ENCODE measurements at places on chromosomes 13 and 19. TPM values are rescaled to one million over a fixed set of nuclear protein-coding genes. Genes with fewer than 3 reads are reported as not detected.

The TLE6 gene
- total RNA-seq: 2.7 TPM

The PSG1 gene
- total RNA-seq: under 0.01 TPM

The KLF1 gene
- total RNA-seq: not detected

The CDX2 gene
- not detected for total RNA-seq

The ANO8 gene
- total RNA-seq: 6.8 TPM

The ZGLP1 gene
- 0.47 TPM for total RNA-seq

DNA sequence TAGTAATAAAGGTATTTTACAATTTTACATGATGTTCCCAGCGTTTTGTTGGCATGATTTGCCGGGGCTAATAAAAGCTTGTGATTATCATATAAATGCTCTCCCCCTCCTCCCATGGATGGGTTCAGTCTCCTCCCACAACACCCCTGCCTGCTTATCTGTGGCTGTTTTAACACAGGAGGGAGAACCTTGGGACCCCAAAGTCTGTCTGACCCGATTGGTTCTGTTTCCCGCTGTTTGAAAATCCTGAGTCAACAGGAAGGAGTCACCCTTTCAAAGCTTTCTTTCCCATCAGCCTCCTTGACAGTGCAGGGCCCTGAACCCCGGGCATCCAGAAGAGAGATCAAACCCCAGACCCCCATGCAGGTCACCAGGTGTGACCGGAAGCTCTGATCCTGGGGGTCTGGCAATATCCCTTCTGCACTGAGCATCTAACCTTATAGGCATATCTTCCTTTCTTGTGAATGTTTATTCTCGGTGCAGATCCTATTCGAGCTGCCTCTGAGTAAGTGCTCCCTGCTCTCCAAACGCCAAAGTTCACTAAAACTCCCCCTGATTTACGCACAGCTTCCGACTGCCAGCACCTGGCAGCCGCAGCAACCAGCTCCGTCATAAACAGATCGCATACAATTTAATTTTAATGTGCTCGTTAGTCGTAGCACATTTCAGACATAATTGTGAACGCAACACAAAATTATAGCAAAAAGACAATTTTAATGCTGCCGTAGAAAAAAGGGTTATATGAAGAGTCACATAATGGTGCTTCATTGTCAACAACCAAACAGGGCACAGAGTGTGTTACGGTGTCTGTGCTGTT, 74.8 kb downstream of the TSHZ3 start:
- no peak for DNase-seq

- DNase-seq: no peak
Measured at GRCh38 chr19:33350538-33351309, 22.8 kb upstream of the CEBPG start.

GRCh38 chr13:49357694-49358093, 86.2 kb downstream of the CAB39L start:
- DNase-seq: no peak

DNA sequence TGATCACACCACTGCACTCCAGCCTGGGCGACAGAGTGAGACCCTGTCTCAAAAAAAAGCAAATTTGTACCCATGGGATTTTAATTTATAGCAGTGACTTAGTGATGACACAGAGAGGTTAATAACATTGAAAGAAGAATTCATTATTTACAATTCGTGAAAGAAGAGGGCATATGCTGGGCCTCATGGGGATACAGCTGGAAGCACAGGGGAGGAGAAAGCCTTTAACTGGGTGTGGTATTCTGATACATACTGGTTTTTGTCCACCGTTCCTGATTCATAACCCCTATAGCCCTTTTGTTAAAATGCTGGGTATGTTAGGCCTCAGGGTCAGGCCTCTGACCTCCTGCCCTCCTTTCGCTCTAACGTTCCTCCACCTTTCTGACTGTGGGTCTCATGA, 10.9 kb downstream of the ZNF264 start:
- no peak for DNase-seq

DNA sequence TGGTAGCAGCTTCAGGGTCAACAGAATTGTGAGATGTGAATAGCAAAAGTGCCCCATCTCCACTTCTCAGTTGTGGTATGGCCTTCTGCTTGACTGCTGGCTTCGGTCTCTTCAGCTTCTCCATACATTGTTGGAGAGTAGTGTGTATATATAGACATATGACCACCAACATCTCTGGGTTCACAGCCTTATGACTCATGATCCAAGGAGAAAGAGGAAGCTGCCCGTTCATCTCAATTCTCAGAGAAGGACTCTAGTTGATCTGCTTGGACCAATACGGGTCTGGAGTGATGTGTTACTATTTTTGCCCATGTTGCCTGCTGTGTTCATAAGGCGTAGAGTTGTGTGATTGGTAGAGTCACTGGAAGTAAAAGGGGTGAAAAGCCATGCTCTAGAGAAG, 3.6 kb upstream of the COMMD6 start:
- DNase-seq: no peak

- no peak for DNase-seq
Measured at GRCh38 chr13:46202188-46202795, 9.4 kb upstream of the LRRC63 start.

DNA sequence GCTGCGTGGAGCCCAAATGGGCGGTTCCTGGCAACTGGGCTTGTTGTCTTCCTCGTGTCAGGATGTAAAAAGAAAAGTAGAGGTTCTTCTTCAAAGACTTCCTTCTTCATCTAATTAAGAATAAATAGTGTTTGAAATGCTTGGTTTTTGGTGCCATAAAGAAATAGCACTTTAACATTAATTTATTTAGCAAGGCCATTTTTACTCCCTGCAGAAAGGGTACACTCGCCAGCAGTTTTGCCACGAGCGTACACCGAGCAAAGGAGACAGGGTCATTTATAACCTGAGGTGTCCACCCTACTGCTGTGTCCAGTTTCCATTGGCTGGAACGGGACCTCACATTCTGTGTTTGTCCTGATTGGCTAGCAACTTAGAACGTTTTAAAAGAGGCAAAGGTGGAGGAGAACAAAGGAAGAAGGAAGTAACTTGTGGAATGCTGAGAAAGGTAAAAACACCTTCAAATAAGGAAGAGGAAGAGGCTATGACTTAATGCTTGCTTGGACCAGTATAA, 21.8 kb upstream of the OR10H1 start:
- no peak for DNase-seq

DNA sequence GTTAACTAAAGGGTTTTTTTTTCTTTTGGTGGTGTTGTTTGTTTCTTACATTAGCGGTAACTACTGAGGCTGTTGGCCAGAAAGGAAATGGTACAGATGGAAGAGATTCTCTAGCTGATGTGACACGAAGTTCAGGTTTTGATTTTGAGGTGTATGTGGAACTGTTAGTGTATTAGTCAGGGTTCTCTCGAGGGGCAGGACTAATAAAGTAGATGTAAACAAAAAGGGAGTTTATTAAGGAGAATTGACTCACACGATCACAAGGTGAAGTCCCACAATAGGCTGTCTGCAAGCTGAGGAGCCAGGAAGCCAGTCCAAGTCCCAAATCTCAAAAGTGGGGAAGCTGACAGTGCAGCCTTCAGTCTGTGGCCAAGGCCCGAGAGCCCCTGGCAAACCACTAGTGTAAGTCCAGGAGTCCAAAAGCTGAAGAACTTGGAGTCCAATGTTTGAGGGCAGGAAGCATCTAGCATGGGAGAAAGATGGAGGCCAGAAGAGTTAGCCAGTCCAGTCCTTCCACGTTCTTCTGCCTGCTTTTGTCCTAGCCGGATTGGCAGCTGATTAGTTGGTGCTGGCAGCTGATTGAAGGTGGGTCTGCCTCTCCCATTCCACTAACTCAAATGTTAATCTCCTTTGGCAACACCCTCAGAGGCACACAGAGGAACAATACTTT, 577.6 kb downstream of the EFNB2 start:
- DNase-seq: no peak
